ENCODE measurements at places on chromosomes 13 and 19.

GRCh38 chr19:3034656-3035541 lies 5.8 kb upstream of the TLE2 start:
- DNase-seq: no peak

DNA sequence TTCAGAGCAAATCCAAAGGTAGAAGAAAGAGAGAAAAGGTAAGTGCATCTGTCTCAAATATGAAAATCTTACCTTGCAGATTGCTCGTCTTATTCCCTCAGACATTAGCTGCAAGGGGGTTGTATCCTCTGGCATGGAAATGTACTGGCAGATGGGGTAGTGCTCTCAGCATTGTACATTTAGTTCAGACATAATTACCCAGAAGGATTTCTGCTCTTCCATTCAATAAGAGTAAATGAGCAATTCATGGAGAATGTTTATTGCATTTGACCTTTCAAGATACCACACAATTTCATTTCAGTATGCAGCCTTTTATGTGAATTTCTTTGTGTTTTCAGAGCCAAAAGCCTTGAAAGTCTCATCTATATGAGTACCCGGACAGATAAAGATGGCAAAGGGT lies 63.8 kb downstream of the SCEL start:
- DNase-seq: no peak

GRCh38 chr19:5637971-5638370 lies 15.1 kb downstream of the SAFB start:
- DNase-seq: no peak

GRCh38 chr13:64158908-64159307 lies 2743.3 kb upstream of the PCDH20 start:
- no peak for DNase-seq

GRCh38 chr13:62875118-62875640 lies 1459.5 kb upstream of the PCDH20 start:
- DNase-seq: no peak

DNA sequence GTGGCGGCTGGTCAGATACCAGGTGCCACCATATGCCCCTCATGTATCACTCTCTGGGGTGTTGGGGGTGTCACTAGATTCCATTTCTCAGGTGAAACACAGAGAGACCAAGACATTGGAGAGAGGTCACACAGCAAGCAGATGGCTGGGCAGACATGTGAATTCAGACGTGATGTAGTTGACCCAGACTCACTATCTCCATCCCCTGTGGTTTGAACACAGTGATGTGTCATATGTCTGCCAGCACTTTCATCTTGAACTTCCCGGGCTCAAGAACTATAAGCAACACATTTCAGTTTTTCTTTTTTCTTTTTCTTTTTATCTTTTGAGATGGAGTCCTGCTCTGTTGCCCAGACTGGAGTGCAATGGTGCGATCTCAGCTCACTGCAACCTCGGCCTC lies 16.1 kb upstream of the UPF1 start:
- no peak for DNase-seq

DNA sequence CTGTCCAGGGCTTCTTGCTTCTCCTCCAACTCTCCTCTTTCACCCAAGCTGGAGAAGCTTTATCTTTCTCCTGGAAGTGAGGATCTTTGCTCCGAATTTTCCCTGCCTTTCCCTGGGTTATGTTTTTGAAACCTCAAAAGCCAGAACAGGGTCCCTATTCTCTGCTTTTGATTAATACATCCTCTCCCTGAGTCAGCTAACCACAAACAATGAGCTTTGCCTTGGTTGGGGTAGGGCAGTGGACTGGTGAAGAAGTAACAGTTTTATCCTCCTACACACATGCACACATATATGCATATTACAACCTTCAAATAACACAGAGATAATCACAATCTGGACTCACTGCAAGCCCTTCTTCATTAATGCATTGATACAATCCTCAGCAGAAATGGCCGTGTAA lies 44.6 kb downstream of the DLEU7 start:
- no peak for DNase-seq

DNA sequence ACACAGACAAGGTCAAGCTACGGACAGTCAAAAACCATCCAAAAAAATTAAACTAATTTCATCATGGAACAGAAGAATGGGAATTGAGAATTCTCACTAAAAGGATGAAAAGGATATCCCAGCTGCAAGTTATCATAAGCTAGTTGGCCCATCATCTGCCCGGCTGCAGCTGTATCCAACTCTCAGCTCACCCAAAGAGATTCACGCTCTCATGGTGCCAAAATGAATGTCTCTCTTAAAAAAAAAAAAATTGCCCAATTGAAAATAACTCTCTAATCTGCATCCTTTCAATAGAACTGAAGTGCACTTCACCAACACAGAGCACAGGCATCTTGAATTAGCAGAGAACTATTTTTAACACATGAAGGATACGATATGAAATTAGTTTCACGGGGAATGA lies 20.0 kb downstream of the ENOX1 start:
- no peak for DNase-seq

DNA sequence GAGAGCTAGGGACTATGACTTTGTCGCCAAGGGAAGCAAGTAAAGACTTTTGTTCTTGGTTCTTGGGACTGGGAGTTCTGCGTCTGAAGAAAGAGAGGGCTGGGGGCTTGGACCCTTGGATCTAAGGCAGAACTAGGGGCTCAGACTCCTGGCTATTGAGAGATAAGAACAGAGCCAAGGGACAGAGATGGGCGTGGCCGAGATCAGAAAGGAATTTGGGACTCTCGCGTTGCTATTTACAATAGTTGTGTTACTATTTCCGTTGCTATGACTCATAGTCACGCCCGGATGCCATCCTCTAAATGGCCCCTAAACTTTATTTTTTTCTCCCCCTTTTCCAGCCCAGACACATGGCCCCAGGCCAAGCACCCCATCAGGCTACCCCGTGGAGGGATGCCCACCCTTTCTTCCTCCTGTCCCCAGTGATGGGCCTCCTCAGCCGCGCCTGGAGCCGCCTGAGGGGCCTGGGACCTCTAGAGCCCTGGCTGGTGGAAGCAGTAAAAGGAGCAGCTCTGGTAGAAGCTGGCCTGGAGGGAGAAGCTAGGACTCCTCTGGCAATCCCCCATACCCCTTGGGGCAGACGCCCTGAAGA lies 759 bp downstream of the PPP1R15A start:
- DNase-seq: peak; percentile 84

DNA sequence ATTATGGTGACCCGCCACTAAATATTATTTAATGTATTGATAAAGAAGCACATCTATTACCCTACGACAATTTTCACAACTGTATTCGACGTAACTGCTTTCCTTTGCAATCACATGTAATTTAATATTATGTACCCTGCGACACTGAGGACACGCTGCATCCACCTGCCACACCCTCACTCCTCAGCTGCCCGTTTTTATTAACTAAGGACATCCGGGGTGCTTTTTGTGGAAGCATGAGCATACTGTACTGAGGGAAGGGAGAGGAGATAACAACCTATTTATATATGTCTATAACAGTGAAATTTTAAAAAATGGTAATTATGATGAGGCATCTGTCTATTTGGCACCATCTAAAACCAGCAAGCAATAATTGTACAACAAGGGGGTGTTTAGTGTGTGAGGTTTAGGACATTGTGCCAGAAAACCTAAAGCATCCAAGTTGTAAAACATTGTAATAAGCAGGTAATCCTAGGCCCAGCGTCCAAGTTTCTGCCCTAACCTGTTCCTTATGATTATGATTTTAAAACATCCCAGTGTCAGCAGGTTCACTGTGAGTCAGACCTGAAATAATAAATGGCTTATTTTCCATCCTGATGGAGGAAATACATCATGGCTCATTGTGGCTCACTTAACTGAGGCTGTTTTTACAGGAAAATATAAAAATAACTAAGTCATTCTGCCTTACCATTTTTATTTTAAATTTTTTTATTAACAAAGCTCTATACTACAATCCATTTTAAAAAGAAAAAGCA lies 56.3 kb downstream of the FOXO1 start:
- DNase-seq: no peak

- DNase-seq: no peak
Observed at GRCh38 chr13:30504081-30504480, 38.3 kb upstream of the HMGB1 start.

DNA sequence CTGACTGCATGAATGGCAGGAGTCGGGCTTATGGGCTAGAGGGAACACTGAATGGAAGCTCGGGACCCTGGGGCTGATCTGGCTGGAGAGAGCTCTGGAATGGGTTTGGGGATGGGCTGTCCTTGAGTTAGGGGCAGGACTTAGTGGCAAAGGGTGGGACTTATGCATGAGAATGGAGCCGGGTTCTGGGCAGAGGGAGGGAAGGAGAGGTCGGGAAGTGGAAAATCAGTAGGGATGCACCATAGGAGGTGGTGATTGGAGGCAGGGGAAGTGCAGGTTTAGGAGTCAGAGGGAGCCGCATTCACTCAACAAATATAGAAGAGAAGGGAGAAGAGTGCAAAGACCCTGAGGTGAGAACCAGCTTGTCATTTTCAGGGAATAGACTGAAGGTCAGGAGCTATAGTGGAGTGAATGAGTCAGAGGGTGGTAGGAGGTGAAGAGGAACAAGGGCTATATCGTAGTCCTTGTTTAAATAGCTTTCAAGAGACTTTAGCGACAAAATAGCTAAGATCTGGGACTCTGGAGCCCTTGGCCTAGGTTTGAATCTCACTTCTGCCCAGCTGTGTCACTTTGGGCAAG lies 748 bp downstream of the RAB4B start:
- no peak for DNase-seq

DNA sequence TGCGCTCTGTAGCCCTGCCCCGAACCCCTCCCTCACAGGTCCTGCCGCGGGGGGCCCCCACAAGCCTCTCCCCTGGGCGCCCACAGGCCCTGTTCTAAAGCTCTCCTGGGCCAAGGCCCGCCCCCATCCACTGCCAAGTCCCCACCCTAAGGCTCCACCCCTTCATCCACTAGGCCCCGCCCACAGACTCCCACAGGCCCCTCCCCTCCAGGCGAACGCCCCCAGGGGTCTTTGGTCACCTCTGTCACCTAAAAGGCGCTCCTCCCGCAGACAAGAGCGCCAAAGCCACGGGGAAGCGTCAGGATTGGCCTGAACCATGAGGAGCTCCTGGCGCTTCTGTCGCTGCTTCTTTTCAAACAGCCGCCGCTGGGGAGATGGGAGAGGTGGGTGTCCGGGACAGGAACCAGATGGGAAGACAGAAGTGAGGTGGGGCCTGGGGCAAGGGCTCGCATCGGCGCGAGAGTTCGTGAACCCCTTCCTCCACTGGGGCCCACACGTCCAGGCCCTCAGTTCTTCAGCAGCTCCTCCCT lies 2.3 kb downstream of the TULP2 start:
- DNase-seq: peak; percentile 53

DNA sequence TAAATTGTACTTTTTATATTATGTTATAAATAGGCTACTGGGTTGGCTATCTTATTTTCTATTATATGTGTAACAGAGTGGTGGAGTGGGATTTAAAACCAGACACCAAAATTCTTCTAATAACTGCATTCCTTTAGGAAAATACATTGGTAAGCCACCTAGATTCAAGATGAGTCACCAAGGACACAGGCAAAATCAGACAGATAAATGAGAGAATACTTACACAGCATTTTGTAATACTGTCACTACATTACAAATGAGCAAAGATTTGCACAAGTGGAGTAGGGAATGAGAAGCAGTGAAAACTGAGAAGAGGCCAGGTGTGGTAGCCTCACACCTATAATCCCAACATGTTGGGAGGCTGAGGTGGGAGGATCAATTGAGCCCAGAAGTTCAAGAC lies 6.2 kb upstream of the SPART start:
- DNase-seq: no peak

DNA sequence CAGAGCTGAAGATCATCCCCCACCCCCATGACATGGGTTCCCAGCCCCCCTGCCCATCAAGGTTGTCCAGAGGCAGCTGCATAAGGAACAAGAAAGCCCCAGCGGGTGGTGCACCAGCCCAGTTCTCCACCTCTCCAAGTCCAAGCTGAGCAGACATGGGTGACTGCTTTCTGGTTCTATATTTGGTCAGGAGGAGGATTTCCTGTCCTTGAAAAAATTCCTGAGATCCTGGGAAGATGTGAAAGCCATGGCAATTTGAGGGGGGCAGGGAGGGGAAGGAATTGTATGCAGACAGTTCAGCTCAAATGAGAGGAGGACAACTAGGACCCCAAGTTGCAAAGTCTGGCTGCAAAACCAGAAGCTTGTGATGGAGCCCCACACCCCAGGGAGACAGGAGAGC lies 55.4 kb upstream of the ADGRE5 start:
- no peak for DNase-seq

GRCh38 chr13:30148171-30148754 lies 159.1 kb downstream of the KATNAL1 start:
- DNase-seq: no peak

- no peak for DNase-seq
Observed at GRCh38 chr13:43329702-43330101, 306.3 kb downstream of the DNAJC15 start.

GRCh38 chr13:33434676-33435075 lies 149.1 kb upstream of the STARD13 start:
- no peak for DNase-seq

DNA sequence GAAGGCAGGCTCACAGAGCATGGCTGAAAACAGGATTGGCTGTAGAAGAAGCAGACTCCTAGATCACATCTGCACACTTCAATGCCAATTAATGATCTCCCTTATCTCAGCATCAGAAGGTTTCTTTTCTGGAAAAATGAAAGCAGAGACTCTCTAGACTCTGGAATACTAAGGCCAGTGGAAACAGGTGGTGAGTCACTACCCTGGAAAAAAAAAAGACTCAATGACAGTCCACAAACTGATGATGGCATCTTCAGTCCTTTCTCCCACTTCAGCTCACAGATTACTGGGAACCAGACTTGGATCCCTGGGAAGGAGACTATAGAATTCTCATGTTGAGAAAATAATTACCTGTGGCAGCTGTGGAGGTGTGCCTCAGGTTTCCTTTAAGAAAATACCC lies 47.5 kb upstream of the MBNL2 start:
- DNase-seq: no peak

DNA sequence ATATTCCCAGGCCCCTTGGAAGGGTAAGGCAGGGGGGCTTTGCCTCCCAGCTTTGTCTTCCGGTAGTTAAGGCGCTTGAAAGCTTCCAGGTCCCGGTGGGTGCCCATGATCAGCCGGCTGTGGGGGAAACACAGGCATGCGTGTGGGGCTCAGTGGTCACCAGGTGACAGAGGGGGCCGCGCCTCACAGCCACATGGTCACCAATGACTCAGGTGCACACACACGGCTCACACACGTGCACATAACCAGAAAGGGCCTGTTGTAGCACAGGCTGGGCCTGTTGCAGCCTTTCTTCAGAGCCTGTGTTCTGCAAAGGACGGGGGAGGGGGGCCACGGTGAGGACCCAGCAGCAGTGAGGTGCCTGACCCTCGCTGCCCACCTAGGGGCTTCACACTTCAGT lies 5.9 kb downstream of the NANOS3 start:
- DNase-seq: no peak

GRCh38 chr19:46478356-46478986 lies 7.1 kb upstream of the PNMA8A start:
- no peak for DNase-seq

- no peak for DNase-seq
Observed at GRCh38 chr19:3636962-3637361, 10.4 kb upstream of the CACTIN start.

All from neuronal stem cell (in vitro differentiated cells).